ENCODE measurements at places on chromosomes 2 and 18.

DNA sequence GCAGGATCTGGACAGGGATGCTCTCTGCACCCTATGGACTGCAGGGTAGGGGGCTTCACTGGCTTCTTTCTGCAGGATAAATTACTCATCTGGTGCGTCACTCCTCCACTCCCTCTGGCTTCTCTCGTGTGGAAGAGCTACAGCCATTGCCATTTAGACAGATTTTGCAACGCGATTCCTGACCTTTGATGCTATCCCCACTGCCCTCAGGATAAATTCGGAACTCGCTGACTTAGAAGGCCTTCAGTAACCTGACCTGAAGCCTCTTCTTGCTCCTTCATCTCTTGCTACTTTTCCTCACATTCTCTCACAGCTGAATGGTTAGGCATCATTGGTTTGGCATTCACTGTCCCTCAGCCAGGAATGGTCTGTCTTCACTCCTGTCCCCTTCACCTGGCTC lies 5.3 kb downstream of the NIFK start:
- no peak for DNase-seq

GRCh38 chr2:105865222-105865913 lies 120.7 kb downstream of the NCK2 start:
- peak; percentile 36 for DNase-seq

DNA sequence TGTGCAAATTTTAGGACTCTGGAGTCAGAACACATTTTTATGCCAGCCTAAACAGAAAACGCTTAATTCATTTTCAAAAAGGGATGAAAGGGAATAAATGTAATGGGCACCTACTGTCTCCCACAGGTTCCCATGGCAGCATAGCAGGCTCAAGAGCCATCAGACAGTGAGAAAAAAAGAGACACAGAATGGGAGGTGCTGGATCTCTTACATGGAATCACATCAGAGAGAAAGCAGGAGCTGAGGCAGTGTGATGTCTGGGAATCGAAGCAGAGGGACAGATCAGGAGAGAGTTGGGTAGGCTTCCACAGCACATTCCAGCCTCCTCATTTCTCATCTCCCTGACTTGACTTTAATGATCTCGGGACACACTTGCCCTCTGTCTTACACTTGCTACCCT lies 684.3 kb downstream of the KCNJ3 start:
- DNase-seq = no peak

- DNase-seq = no peak
Observed at GRCh38 chr18:53682796-53683195, 541.7 kb downstream of the MBD2 start.

GRCh38 chr2:86213056-86213455 lies 13.8 kb downstream of the MRPL35 start:
- DNase-seq = no peak

DNA sequence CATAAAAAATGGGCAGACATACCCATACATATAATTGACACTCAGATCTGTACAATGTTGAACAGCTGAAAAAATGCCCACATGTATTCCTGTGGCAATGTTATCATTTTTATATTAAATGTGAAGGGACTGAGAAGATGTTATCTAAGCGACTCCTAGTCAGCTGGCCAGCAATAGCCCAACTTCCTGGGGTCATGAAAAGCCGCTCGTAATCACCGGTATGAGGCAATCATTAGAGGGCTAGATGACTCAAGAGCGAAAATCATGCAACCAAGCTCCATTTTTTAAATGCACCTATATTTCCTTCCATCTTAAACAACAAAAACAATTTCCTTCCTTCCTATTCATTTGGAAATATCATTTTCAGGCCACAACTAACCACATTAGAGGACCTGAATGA lies 274.6 kb upstream of the CCDC68 start:
- DNase-seq = no peak

GRCh38 chr2:23516520-23517256 lies 131.7 kb downstream of the KLHL29 start:
- DNase-seq = no peak

DNA sequence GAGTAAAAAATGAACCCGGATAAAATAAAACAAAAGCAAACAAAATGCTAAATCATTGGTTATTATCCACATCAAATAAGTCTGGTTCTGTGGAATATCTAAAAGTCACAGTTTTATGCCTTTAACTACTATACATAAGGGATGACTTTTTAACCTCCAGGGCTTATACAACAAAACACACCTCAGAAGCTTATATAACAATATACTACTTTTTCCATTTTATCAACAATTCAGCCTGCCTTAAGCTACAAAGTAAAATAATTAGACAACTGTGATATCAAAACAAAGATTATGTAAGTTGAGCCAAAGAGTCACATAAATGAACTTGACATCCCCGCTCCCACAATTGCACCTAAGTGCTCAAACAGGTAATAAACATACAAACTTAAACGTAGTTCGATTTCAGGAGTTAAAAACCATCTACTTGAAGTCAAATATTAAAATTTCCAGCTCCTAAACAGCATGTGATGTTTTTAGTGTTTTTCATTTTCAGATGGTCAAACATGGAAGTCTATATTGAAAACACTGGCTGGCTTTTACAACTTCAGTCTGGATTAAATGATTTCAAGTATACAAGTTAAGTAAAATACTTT lies 54.7 kb downstream of the ATIC start:
- no peak for DNase-seq

- no peak for DNase-seq
Observed at GRCh38 chr2:124804014-124804940, 779.2 kb downstream of the CNTNAP5 start.

DNA sequence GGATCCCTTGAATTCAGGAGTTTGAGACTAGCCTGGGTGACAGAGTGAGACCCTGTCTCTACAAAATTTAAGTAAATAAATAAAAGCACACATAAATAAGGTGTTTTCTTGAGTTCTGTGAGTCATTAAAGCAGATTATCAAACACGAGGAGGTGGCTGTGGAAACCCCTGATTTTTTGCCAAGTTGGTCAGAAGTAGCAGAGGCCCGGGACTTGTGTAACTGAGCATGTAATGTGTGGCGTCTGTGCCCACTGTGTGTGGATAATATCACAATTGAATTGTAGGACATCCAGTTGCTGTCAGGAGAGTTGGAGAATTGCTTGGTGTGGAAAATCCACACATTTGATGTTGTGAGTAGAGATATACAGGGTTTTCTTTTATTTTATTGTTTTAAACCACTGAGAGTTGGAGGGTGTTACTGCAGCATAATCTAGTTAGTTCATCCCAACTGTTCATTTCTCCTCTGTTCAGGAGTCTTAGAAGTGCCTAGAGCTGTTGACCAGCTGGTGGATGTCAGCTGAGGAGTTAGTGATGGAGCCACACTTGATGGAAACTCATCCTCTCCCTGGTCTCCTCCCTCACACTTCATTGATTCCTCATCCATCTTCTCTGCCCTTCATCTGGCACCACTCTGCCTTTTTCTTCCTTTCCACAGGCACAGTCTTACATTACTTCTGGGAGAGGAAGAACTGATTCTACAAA lies 45.9 kb upstream of the RHOB start:
- no peak for DNase-seq

GRCh38 chr2:63023444-63023843 lies 27.2 kb upstream of the OTX1 start:
- no peak for DNase-seq

- DNase-seq = no peak
Observed at GRCh38 chr2:181196401-181196800, 216.0 kb downstream of the UBE2E3 start.

- DNase-seq = no peak
Observed at GRCh38 chr2:72963423-72964145, 46.3 kb downstream of the EMX1 start.

GRCh38 chr2:134335601-134336000 lies 81.7 kb downstream of the MGAT5 start:
- DNase-seq = no peak

- DNase-seq = no peak
Observed at GRCh38 chr2:234964631-234965461, 13.0 kb downstream of the SH3BP4 start.

GRCh38 chr2:134110532-134110931 lies 143.3 kb upstream of the MGAT5 start:
- DNase-seq = no peak

DNA sequence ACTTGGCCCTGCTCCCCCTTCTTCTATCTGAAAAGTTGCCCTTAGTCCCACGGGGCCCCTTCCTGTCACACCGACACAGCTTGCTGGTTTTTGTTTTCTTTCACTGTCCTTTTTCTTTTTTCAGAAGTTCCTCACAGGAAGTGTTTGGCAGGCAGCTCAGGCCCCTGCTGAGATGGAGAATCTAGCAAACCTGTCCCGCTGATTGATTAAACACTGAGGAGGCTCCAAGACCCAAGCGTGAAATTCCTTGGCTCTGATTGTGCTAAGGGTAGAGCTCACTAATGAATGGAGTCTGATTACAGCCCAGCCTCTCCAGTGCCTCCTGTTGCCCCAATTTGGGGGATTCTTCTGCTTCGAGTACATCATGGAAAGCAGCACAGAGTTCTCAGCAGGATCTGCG lies 365.9 kb upstream of the MEX3C start:
- no peak for DNase-seq

- no peak for DNase-seq
Observed at GRCh38 chr2:231455222-231455621, 9.1 kb downstream of the NCL start.

DNA sequence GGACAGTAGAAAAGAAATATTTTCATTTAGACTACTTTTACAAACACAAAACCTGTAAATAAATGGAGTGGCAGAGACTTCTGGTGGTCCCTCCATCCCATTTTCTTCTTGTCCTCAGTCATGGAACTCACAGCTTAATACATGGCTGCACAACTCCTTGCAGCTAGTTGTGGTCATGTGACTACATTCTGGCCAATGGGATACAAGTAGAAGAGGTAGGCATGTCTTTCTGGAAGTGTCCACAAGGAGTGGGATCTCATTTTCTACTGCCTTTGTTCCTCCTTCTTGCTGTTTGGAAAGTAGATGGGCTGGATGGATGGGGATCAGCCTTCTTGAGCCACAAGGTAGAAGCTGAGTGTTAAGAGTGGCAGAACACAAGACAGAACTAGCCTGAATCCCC lies 555.8 kb downstream of the SATB2 start:
- no peak for DNase-seq

DNA sequence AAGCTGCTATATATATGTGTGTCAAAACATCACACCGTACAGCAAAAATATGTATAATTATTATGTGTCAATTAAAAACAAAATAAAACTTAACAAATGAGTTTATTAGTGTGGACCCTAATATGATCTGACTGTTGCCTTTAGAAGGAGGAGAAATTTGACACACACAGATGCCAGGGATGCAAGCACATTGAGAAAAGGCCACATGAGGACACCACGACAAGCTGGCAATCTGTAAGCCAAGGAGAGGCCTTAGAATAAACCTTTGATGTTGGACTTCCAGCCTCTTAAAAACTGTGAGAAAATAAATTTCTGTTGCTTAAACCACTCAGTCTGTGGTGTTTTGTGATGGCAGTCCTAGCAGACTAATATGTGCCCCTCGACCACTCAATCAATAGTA lies 214.7 kb downstream of the KCNS3 start:
- DNase-seq = no peak

GRCh38 chr2:222776792-222777191 lies 84.0 kb upstream of the ACSL3 start:
- no peak for DNase-seq

DNA sequence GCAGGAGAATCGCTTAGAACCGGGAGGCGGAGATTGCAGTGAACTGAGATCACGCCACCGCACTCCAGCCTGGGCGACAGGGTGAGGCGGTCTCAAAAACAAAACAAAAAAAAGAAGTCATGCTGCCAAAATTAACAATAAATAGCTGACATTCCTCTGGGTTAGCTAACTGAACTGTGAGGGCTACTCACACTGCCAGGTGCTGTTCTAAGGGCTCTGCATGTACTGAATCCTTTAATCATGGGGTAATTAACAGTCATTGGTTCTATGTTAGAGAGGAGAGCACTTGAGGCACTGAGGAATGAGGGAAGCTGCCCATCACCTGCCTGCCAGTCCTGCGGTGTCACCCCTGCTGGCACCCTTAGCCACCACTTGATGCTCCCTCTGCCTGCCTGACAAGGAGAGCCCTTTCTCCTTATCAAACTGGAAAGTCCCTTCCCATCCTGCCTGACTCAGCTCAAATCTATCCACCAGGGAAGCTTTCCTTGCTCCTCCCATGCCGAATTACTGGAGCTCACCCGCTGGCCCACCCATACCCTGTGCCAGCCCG lies 73.0 kb upstream of the RIOK3 start:
- DNase-seq = no peak

DNA sequence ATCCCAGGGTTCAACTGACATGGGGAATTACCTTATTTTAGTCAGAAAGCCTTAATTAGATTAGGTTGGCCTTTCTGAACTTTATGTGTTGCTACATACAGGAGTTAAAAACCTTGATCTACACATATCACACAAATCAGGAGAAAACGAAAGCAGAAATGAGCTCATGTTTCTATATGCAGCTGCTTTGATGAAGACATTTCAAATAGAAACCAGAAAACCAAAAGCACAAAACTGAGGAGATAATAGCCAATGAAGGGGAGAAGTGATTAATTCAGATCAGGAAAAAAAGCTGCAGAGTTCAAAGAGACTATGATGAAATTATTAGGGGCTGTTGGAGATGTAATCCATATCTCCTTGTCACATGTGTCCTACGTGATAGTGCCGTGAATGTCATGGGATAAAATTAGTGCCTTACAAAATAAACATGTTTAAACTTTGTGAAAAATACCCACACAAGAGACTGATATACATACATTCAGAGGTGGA lies 255.0 kb downstream of the CAMKMT start:
- DNase-seq = peak; percentile 14

DNA sequence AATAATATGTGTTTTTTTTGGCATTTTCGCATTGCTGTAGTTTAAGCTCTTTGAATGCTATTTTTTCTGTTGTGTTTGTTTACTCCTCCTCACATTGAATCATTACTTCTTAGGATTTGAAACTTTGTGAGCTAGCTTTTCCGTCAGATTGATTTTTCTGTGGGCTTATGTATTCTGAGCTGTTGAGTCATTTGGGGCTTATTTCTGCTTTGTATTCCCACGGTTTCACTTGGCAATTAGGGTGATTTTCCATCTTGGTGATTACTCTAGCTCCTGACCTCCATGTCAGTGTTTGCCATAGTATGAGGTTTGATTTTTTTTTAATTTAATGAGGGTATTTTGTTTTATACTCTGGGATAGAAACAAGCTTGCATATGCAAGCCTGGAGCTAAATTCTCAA lies 200.0 kb downstream of the CCDC102B start:
- no peak for DNase-seq

GRCh38 chr2:155250800-155251199 lies 552.3 kb downstream of the KCNJ3 start:
- no peak for DNase-seq

GRCh38 chr2:155372969-155373368 lies 674.5 kb downstream of the KCNJ3 start:
- DNase-seq = no peak

- peak; percentile 56 for DNase-seq
Observed at GRCh38 chr2:237968048-237968862, 1.4 kb downstream of the UBE2F start.

GRCh38 chr2:134098321-134098720 lies 155.6 kb upstream of the MGAT5 start:
- no peak for DNase-seq

DNA sequence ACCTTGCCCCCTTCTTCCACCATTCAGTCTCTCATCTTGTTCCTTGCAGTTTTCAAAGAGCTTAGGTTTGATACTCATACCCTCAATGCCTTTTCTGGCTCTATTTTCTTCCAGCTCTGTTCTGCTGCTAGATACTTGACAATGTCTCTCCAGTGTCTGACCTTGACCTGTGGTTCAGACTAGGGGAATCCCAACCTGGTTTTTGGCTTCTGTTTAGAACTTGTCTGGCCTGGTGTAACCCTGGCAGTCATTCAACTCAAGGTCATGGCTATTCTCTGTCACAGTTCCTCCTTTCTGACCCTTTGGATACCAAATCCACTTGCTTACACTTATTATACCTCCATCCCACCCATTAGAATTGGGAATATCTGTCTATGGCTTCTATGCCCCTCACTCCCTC lies 31.8 kb upstream of the IMP4 start:
- no peak for DNase-seq
